ENCODE measurements at places on chromosomes 3 and 15.
A peak's percentile ranks its signal among the peaks of the same experiment; 100 is the strongest.

GRCh38 chr3:188407158-188407880, 253.4 kb downstream of the LPP start:
- no peak for DNase-seq

DNA sequence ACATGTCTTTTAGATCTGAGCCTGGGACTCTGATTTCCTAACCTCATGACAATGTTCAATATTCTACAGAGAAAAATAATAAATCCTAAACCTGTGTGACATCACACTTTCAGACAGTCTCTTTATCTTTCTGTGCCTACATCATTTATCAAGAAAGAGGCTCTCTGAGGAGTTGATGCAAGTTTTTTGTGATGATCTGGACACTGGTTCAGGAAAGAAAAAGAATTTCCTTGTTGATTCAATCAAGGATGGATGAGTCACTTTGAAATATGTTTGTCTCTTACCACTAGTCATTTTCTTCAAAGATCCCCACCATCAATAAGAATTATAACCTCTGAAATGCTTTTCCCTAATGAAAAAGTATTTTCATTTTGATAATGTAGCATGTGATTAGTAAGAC, 404.6 kb downstream of the WDR72 start:
- no peak for DNase-seq

GRCh38 chr3:132880986-132881385, 157.2 kb upstream of the TMEM108 start:
- DNase-seq, result no peak

DNA sequence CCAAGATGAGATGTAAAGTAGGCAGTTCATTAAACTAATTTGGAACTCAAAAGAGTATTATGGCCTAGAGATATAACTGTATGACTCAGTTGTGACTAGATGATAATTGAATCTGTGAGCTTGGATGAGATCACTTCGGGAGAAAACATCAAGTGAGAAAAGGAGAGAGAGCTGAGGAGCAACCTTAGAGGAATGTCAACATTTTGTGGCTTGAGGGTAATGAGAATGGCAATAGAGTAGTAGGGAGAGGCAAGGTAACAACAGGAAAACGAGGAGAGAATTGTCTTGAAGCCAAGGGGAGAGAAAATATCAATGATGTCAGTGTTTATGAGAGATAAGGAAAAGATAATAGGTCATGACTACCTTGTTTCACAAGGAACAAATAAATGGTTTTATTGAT, 580.2 kb downstream of the NLGN1 start:
- DNase-seq, result no peak

DNA sequence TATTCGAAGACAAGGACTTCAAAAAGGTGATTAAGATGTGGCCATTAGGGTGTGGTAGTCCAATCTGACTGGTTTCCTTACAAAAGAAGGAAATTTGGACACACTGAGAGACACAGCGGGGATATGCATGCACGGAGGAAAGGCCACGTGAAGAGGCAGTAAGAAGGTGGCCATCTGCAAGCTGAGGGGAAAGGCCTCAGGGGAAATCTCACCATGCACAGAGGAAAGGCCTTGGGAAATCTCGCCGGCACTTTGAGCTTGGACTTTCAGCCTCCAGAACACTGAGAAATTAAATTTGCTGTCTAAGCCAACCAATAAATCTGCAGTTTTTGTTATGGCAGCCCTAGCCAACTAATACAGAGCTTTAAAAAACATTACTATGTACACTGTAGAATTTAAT, 78.8 kb downstream of the DLG1 start:
- no peak for DNase-seq

- no peak for DNase-seq
Measured at GRCh38 chr3:43018246-43018645, 39.1 kb downstream of the GASK1A start.

GRCh38 chr3:41212088-41212487, 12.8 kb downstream of the CTNNB1 start:
- no peak for DNase-seq

DNA sequence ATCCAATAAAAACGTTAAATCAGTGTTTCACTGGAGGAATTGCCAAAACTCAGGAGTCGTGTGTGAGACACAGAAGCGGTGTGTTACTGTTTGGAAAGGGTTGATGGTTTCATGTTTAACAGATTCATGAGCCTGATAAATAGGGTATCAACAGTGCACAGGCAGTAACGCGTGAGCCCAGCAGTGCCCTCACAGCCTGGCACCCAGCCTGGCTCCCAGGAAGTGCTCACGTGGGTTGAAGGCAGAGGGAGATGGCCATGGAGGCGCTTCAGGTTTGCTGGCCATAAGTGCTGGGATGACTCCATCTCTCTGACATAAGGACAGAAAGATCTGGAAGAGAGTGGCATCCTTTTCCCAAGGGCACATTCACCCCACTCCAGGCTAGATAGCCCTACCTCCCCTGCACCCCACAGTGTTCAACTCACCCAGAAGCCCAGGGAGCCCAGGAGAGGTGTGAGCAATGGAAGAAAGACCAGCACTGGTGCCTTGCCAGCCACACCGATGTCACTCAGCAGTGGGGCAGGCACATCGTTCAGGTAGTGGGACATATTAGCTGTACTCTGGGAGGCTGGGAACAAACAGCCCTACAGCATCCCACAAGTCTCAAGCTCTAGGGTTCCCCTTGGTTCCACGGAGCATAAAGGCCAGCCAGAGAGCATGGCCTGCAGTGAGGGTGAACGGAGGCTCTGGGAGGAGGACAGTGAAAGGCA, 164.3 kb downstream of the LRRK1 start:
- no peak for DNase-seq

DNA sequence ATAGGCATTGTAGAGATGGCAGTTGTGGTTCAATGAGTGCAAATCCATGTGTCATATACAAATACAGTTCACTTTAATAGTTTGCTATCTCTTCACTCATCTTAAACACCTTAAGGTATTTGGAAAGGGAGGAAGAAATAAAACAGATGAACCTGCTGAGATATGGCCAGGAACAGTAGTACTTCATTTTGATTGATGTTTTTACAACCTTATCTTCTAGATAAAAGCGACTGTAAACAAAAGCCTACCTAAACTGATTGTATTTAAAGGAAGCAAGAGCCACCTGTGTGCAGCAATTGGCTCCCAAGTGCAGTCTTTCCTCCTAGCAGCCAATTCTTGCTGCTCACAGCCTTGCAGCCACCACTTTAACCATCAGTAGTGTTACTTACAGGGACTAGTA, 217.7 kb downstream of the CDIN1 start:
- DNase-seq, result no peak

- DNase-seq, result no peak
Measured at GRCh38 chr3:139468399-139468798, 7.9 kb downstream of the RBP2 start.

DNA sequence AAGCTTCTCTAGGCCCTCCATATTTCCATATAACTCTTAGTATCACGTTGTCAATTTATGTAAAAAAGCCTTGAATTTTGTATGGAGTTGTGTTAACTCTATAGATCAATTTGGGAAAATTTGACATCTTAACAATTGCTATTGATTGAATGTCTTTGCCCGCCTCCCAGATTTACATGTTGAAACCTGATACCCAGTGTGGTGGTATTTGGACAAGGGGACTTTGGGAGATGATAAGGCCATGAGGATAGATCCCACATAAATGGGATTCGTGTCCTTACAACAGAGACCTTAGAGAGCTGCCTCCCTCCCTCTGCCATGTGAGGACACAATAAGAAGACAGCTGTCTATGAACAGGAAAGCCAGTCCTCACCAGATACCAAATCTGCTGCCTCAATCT, 21.1 kb upstream of the TNK2 start:
- no peak for DNase-seq

DNA sequence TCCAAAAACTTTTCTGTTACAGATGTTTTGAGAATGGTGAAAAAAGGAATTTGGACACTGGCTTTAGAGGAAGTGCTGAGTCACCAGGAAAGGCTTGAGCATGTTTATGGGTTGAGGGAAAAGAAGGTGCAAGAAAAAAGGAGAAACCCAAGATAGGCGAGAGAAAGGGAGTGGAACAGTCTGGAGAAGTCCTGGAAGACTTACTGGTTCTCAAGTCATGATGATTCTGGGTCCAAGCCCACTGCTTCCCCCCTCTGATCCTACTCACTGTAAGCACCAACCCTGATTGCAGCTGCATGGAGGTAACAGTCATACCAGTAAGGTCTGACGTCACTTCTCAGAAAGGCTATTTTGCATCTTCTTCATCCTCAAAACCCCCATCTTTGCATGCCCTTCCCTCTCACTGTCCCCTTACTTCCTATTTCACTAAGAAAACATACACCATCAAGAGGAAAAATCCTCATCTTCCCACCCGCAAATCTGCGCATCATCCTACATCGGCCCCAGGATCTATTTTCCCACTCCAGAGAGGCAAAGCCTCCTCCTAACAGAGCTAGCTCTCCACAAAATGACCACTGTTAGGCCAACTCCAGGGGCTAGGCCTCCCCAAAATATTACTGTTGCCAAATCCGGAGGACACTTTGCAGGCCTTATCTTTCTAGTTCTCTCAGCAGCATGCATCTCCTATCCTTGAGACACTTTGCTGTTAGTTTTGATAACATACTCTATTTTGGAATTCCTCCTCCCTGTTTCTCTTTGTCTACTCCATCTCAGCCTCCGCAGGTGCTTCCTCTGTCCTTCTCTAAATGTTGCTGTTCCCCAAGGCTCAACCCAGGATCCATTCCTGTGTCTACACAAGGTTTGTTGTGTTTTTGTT, 3.2 kb upstream of the ATP13A3 start:
- no peak for DNase-seq

DNA sequence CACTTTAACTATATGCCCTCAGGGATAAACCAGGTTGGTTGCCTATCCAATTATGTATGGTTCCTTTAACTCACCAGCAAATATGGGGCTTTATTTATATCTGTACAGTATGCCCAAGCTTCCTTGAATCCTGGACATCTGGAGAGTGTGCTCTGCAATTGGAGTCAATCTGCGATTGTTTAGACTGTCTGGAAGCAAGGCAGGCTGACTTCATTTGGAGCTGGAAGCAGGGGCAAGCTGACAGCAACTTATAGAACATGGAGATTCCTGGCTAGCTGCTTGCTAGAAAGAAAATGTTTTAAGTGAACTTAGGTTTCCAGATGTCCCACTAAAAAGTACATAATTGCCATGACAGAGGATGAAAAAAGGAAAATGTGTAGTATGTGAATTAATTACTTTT, 63.7 kb upstream of the TPRG1 start:
- no peak for DNase-seq

- peak; percentile 86 for DNase-seq
Measured at GRCh38 chr3:194315088-194315964, 35.8 kb downstream of the CPN2 start.

DNA sequence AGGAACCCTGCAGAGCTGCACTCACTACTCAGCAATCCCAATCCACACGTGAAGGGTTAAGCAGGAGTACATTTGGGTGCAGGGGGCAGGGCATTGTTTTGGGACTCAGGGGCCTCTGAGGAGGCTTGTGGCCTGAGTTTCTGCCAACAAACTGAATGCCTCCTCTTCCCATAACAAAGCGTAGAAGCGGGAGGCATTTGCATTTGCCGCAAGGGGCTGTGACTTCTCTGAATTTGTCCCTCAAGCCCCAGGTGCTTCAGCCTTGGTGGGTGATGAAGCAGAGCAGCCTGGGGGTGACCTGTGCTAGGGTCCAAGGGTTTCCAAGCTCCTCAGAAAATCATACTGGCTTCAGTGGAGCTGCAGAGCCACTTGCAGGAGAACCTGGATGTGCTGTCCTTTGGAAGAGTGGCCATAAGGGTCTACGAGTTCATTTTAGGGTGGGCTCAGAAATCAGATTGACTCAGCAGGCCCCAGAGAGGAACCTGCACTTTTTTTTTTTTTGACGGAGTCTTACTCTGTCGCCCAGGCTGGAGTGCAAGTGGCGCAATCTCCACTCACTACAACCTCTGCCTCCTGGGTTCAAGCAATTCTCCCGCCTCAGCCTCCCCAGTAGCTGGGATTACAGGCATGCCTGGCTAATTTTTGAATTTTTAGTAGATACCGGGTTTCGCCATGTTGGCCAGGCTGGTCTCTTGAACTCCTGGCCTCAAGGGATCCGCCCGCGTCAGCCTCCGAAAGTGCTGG, 1.4 kb upstream of the RPSA start:
- DNase-seq, result no peak

DNA sequence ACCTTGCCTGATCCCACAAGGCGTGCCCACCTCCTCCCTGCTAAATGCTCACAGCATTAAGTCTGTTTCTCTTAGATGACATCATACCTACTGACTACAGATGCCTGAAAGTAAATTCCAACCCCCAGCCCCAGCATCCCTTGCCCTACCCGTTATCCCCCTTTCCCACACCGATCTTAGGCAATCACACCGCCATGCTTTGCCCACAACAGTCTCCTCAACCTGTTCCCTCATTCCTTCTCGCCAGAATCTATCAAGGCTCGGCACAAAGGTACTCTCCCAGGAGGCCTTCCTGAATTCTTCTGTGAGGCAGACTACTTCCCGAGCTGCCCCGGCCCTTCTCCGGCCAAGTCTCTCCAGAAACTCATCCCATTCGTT, 789 bp upstream of the SEC61A1 start:
- no peak for DNase-seq

DNA sequence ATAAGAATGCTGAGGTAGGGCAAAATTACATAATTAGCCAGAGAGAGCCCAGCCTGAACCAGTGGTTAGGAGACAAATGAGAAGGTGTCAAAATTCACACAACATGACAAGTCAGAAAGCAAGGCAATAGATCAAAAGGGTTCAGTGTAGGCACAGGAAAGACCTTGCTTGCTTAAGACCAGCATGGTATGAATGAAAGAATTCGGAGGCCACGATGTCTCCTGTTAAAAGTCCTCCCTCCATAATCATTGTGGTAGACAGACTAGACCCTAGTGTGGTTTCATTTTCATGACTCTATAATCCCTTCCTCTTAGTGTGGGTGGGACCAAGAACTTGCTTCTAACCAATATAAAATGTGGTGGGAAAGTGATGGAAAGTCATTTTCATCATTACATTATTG, 98.7 kb upstream of the ANKRD28 start:
- DNase-seq, result no peak

- DNase-seq, result no peak
Measured at GRCh38 chr3:124404621-124405020, 325.6 kb upstream of the UMPS start.

GRCh38 chr15:49255966-49256759, 86.1 kb downstream of the GALK2 start:
- no peak for DNase-seq

GRCh38 chr3:42557854-42558253, 23.9 kb downstream of the SEC22C start:
- no peak for DNase-seq

DNA sequence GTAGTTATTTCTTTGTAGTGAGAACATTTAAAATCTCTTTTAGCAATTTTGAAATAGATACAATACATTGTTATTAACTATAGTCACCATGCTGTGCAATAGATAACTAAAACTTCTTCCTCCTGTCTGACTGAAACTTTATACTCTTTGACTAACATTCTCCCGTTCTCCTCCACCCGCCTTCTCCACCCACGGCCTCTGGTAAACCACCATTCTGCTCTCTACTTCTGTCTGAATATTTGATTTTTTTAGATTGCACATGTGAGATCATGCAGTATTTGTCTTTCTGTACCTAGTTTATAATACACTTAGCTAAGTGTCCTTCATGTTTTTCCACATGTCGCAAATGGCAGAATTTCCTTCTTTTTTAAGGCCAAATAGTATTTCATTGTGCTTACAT, 72.8 kb upstream of the RBM5 start:
- no peak for DNase-seq

- no peak for DNase-seq
Measured at GRCh38 chr3:178705925-178706324, 169.7 kb downstream of the KCNMB2 start.

GRCh38 chr15:66800584-66801235, 98.7 kb downstream of the SMAD6 start:
- no peak for DNase-seq

GRCh38 chr3:51519848-51520247, 18.7 kb upstream of the RAD54L2 start:
- DNase-seq, result no peak

GRCh38 chr3:69352305-69353087, 33.4 kb downstream of the FRMD4B start:
- DNase-seq, result no peak

Data from stimulated activated CD4-positive, alpha-beta T cell treated with anti-CD3 and anti-CD28 coated beads, Interleukin-4, amount 100 ng/mL, for 1 hour (primary cell).